ENCODE measurements at places on chromosomes 16 and 17.

DNA sequence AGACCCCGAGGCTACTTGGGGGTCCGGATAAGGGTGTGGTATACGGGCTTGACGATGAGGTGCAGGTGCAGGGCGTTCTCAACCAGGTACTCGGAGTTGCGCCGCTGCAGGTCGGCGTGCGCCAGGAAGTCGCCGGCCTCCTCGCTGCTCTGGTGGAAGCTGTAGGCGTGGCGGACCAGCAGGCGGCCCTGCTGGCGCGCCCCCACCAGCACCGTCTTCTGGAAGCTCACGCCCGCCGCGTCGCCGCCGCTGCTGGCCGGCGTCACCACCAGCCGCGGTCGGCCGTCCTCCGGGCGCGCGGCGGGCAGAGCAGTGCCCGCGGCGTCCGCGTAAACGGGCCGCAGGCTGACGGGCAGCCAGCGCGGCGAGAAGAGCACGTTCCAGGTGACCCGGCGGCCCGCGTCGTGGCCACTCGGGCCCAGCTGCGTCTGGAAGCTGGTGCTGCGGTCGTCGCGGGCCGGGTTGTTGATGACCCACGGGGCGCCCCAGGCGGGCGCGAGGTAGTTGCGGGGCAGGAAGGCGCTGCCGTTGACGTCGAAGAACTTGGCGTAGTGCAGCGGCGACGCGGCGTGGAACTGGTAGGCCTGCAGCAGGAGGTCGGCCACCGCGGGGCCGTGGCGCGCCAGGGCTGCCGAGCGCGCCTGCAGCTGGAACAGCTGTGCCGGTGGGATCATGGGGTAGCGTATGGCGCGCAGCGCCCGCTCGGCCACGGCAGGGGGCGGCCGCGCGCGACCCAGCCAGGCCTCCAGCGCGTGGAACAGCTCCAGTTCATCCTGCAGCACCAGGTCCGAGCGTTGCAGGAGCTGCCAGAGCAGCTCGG lies 4.8 kb downstream of the BTBD17 start:
- DNase-seq: no peak

DNA sequence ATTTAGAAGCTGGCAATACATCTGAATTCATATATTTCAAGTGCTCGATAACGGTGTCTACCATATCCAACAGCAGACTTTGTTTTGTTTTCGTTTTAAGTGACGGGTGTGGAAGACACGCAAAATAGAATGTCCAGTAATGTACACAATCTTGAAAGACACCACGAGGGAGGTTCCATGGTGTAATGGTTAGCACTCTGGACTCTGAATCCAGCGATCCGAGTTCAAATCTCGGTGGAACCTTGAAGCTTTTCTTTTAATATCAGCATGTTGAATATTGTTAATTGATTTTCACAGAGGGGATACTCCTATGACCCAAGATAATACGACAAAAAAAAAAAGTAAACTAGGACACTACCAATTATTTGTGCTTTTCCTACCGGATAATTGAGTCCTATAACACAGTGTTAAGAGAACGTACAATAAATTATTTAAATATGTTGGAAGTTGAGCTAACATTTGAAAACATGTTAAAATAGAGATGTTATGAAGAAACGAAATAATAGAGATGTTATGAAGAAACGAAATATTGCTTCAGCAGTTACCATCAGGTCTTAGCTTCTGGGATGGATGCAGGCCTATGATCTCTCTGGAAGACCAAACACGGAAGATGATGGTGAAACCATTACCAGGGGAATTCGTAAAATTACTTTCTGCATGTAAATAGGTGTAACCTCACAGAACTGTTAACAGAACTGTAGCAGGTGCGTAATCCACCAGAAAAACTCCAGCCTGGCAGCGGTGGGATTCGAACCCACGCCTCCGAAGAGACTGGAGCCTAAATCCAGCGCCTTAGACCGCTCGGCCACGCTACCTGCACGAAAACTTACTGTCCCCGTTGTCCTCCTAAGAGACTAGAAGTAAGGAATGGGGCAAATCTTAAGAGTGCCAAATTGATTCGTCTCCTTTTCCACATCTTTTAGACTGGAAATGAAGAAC lies 1.5 kb upstream of the ALOXE3 start:
- DNase-seq: peak; percentile 82

DNA sequence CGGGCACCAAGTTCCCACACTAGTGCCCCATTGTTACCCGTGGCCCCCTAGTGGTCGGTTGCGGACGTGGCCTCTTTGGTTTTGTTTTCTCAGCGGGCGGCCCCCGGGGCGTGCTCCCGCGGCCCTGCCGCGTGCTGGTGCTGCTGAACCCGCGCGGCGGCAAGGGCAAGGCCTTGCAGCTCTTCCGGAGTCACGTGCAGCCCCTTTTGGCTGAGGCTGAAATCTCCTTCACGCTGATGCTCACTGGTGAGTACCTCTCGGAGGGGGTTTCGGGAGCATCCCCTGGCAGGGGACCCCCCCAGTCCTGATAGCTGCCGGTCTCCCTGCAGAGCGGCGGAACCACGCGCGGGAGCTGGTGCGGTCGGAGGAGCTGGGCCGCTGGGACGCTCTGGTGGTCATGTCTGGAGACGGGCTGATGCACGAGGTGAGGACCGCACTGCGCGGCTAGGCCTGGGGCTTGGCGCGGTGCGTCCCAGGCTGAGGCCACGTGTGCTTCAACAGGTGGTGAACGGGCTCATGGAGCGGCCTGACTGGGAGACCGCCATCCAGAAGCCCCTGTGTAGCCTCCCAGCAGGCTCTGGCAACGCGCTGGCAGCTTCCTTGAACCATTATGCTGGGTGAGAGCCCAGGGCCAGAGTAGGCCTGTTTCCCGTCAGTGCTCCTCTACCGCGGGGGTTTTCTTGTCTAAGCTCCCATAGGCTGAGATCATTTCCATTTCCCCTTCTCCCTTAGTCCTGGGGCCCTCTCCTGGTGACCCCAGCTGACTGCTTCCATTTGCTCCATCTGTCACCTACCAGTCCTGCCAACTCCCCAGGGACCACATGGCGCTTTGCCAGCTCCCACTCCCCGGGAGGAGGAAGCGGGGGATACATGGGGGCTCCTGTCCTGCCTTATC lies 1.7 kb downstream of the SPHK1 start:
- DNase-seq: peak; percentile 76

DNA sequence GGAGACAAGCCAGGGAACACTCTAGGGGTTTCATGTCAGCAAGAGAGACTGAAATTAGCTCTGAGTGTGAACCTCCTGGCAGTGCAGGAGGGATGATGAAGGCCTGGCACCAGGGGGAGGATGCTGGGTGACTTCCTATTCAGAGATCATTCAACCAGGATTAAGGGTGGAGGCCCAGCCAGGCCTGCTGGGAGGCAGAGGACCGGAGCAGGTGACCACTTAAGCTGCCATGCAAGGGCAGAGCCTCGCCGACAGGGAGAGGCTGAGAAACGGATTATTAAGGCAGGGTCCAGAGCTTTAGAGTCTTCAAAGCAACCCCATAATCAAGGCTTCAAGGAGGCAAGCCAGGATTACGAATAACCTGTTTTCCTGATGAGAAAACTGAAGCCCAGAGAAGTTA lies 10.6 kb upstream of the SRCIN1 start:
- DNase-seq: no peak

GRCh38 chr17:2179615-2180295 lies 123.8 kb downstream of the SMG6 start:
- DNase-seq: no peak

DNA sequence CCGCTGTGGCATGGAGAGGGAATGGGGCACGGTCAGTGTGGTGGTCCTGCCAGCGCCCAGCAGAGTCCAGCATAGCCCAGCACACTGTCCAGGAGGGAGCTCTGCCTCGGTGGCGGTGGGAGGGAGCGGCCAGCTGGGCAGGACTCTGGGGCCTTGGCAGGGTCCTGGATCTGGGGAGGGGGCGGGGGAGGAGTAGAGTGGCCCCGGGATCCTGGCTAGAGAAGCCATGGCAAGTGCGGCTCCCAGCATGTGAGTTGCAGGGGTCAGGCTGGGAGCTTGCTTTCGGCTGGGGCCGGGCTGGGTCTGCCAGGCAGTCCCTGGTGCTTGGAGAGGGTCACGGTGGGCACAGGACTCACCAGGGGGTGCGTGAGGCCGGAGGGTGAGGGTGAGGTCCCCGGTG lies 3.9 kb downstream of the GNPTG start:
- no peak for DNase-seq

DNA sequence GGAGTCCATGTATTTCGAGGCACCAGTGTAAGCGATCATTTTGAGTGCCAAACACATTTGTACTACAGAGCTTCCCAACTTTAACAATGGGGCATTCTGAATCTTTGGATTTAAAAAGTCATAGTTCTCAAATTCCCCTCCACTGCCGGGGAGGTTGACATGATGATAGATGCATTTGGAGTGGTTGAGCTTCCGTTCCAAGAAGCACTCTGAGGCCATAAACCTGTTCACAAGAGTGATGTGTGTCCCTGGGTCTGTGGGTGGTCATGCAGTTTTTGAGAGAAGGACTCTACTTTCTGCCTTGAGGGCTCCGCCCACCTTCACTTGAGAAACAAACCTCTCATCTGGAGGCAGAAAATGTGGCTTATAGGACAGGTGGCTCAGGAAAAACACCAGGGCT lies 43.7 kb downstream of the IRX5 start:
- no peak for DNase-seq

DNA sequence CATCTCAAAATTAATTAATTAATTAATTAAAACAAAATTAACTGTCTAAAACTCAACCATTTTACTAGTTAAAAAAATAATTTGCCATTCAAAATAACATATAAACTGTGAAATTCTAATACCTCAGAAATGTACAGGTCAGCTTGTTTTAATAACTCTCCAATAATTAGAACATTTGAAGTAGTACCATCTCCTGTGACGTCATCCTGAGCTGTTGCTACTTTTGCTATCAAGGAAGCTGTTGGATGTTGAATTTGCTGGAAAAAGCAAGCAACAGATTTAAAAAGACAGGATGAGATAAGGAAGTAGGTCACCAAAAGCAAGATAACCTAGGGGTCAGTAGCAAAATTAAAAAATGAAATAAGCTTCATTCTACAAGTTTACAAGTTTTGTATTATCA lies 2.8 kb downstream of the CCT6B start:
- no peak for DNase-seq

- no peak for DNase-seq
Observed at GRCh38 chr17:8117980-8118768, at the start of gene ALOXE3. Gene ALOXE3 (minus strand): TSS chr17:8118514. CDS start chr17:8117990, 524 bp downstream.

DNA sequence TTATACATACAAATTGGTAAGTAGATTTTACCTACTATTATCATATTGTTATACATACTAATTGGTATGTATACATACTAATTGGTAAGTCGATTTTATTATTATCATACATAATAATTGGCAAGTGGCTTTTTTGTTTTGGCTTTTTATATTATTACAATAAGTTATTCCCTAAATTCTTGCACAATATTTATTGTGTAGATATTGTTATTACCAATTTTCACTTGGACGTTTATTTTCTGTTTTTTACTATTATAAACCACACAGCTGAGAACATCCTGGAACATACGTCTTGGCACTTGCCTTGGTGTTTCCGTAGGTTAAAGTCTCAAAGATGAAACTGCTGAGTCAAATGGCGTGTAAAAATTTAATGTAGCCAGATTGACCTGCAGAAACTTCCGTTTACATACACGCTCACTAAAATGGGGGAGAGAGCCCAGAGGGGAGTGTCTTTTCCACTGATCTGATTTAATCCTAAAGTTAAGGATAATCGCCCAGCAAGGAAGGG lies 18.9 kb downstream of the GNGT2 start:
- no peak for DNase-seq

DNA sequence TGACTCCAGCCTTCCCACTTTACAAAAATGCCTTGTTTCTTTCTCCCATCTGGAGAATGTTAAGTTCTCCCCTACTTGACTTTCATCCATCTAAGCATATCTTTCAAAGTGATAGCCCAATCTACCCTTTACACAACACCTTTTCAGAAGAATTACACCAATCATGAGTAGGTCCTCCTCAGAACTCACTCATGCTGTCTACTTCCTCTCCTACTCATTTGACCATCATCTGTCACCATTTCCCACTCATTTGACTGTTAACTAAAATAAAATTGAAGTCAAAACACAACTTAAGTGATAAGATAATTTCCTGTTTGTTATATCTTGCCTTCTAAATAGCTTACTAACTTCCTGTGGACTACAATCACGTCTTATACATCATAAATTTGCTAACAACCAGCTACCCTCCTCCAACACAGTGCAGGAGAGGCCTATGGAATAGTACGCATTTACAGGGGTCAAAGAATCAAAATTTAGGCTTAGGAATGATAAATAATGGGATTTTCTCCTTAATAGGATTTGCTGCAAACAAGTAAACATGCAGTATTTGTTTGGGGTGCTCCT lies 16.1 kb downstream of the KCNJ16 start:
- DNase-seq: no peak

DNA sequence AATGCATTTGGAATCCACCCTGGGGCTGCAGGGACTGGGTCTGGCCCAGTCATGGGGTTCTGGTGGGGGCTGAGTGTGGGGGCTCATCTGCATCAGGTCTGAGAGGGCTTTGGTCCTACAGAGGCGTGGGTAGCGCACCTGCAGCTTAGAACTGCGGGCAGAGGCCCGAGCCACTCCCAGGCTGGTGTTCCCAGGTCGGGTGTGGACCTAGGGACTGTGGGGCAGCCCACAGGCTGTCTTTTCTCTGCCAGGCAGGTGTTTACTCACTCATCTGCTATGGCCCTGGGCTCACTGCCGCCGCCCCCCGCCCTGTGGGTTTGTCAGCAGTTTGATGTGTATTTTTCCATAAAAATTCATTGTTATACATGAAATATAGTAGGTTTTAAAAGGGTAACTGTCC lies 27.0 kb upstream of the DOC2B start:
- DNase-seq: no peak

DNA sequence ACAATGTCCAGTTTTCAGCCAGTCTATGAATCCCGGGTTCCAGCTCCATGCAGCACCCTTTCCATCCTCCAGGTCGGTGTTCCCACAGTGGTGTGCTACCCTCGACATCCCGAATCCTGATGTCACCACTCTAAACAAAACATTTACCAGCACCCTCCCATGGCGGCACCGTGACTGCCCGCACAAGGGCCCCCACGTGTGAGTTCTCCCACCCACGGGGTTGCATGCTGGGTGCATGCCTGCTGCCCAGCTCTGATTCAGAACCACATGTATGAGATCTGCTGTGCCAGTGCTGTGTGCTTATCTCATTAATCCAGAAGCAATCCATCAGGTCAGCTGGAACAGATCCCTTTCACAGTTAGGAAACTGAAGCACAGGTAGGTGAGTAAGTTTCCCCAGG lies 57.4 kb downstream of the C16orf78 start:
- no peak for DNase-seq

DNA sequence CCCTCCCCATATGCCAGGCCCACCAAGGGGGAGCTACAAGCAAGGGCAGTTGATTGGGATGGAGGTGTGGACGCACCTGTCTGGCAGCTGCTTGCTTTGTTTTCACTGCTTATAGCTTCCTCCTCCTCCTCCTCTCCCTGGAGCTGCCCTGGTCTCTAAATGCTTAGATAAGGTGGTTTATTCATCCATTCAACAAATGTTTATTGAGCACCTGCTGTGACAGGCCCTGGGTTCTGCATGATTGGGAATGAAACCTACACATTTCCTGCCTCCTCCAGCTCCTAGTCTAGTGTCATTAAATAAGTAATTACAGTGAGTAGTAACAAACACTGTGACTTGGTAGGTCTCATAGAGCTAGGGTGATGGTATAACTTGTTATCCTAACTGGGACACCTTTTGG lies 17.4 kb upstream of the MAP3K14 start:
- no peak for DNase-seq

Measured in stimulated activated CD4-positive, alpha-beta T cell treated with anti-CD3 and anti-CD28 coated beads, Interleukin-15, amount 100 ng/mL, for 1 hour (primary cell).